ENCODE measurements at places on chromosomes 11 and 22.

- DNase-seq = no peak
These were observed 69.4 kb downstream of the BUD13 start for GRCh38 chr11:116703421-116703820.

DNA sequence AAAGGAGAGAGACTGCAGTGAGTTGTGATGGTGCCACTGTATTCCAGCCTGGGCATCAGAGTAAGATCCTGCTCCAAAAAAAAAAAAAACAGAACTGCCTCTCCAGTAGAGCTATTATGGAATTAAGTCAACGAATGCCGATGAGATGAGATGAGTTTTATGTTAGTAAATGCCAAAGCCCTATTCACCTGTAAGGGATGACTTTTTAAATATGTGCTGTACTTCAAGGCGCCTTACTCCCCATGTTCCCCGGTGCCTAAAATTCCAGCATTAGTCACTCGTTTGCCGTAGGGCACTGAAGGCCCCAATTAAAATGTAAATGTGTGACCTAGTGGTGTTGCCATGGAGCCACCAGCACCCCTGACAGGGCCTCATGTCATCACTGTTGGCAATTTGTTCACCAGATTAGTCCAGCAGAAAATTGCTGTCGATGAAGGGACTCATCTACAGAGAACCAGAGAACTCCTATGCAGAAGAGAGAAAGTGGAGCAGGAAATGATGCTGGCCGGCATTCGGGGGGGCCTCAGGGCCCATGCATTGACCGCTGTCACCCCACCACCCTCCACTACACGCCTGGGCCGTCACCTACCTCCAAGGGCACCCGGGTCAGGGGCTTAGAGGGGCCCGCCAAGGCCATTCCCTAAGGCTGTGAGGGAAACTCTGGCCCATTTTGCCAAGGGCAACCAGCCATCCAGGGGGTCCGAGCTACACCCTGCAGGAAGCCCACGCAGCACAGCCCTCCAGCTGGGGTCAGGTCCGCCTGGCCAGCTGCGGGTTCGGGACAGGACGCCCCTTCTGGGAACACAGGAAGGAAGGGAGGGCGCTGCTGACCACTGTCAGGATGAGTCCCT lies 17.8 kb downstream of the LIF start:
- no peak for DNase-seq

- no peak for DNase-seq
These were observed 6.0 kb upstream of the DRD2 start for GRCh38 chr11:113481226-113481625.

GRCh38 chr22:22408731-22409696 lies 99.5 kb downstream of the ZNF280B start:
- DNase-seq = no peak

DNA sequence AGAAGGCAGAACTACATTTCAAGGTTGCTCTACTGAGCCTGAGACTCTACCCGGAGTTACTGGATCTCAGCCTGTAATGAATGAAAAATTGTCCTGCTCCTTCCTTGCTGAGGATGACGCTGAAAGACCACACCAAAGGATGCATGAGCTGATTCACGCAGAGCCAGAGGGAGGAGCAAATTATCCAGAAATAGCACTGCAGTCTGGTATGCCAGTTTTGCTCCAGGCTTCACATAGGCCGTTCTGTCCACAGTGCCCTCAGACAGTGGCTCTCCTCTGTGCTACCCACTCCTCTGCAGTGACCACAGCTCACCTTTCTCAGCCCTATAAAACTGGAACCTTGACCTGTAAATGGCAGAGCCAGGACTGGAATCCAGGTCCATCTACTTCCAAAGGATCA lies 79.3 kb upstream of the GALNT18 start:
- DNase-seq = no peak

DNA sequence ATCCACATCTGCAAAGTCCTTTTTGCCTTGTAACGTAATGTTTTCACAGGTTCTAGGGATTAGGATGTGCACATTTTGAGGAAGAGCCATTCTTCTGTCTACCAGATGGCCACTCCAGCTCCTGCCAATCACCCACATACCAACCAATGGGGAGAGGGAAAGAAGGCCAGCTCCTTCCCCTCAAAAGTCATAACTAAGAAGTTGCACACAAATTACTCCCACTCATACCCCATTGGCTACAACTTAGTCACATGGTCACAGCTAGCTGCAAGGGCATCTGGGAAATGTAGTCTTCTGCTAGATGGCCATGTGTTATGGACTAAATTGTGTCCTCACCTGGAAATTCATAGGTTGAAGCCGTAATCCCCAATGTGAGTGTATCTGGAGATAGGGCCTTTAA lies 15.4 kb upstream of the MYOD1 start:
- no peak for DNase-seq

DNA sequence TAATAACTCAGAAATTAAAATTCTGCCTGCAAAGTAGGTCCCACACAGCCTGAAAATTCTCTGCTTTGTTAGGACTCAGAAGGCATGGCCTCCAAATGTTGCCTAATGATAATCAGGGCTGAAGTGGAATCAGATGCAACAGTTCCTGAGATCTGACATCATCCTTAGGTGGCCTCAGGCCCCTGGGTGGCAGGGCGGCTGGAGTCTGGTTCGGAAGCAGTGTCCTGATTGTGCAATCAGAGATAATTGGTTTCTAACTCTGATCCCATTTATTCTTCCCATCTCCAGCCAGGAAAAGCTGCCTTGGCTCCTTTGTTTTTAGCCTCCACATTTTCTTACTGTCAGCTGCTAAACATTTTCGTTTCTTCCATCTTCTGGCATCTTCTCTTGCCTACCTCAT lies 399.3 kb downstream of the OPCML start:
- DNase-seq = no peak

- no peak for DNase-seq
These were observed 33.0 kb downstream of the GNB1L start for GRCh38 chr22:19821523-19822300.

DNA sequence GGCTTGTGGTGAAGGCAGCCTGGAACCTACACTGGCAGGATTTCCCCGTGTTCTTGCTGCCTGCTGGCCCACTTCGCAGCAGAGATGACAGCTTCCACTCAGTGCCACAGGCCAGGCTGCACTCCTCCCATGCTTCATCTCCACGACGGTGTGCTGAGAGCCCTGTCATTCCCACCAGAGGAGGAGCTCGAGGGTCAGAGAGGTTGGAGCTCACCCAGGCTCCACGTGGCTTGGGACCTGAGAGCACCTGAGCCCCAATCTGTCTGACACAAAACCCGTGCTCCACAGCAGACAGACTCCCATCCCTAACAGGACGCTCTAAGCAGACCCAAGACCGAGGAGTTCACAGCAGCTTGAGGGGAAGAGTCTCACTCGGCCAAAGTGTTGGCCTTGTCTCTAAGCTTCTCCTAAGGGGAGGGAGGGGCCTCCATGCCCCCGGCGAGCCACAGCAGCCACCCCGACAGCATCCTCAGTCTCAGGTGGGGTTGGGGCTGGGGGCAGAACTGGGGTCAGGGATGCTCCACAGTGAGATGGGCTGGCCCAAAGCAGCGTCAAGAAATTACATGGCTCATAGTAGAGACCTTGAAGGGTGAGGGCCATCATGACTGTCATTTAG lies 10.7 kb downstream of the LRFN4 start:
- no peak for DNase-seq

DNA sequence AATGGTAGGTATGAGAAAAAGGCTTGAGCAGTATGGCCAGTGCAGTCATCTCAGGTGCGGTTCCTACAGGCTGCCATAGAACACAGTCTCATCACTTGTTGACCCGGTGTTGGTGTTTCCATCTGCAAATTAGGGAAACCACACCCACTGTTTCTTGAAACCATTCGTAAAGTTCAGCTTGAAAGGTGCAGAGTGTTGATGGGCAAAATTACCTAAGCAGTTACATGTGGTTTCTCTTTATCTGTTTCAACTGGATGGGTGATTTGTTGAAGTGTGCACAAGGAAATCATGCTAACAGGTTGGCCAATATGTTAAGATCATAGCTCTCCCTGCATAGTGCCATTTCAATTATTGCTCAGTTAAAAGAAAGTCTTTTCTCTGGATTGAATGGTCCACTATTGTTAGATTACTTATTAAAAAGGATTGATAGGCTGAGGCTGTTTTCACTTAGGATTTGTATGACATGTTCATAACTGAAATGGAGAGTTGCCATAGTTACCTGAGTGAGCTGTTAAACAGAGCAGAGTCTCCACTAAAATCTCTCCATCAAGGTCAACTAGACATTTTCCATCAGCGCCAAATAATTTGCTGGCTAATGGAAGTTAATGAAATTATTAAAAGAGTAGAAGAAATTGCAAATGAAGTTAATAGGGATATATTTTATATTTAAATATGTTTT lies 203.1 kb upstream of the MTMR2 start:
- no peak for DNase-seq

GRCh38 chr11:776561-777287 lies 563 bp downstream of the GATD1 start:
- no peak for DNase-seq

GRCh38 chr22:42282943-42283277 lies 12.5 kb upstream of the TCF20 start:
- DNase-seq = no peak

DNA sequence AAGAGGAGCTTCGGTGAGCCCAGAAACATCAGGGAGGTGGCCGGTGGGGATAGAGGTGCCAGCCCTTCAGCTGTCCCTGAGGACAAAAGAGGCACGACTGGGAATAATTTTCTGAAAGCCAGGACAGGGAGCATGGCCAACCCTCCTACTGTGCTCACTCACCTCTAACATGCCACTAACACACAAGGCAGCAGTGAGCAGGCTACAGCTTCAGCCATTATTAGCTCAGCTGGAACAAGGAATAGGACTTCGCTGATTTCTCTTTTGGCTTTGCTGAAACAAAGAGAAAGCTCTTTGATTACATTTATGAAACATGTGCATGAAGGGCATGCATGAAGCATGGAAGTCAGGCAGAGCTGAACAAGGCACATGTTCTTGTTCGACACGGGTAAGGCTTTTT lies 12.1 kb upstream of the OR10A5 start:
- no peak for DNase-seq

- no peak for DNase-seq
These were observed 34.9 kb downstream of the SCUBE1 start for GRCh38 chr22:43308060-43308830.

DNA sequence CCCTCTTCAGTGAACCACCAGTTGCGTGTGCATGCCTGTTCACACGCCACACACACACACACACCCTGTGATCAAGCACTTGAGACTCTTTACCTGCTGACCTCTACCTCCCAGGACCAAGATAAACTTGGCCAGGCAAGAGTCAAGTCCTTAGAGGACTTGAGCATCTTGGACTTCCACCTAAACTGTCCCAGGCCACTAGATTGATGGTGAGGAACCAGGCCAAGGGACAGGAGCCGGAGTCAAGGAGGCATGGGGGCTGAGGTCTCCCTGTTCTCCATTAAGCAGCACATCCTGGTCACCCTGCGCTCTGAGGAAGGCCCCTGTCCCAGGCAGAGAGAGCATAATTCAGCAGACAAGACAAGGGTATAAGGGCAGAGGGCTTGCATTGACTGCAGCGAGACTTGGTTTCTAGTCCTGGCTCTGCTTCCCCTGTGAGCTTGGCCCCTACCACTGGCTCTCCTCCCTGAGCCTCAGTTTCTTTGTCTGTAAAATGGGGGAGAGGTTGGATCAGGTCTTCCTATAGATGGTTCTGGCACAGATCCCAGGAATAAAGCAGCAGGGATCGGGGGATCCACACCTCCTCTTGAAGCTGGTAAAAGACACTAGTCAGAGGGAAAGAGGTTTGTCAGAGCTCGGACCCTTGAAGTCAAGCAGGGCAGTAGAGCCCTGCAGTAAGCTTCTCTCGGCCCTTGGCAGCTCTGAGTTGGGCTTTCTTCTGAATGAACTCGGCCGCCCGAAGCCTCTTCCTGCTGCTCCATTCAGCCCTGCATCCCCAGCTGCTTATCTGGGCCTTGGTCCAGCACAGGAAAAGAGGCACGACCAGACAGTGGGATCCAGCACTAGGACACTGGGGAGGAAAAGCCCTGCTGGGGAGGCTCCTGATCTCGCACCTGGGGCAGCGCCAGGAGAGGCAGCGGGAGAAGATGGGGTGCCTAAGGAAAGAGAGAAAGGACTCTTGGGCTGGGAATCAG lies 2.0 kb downstream of the CREB3L1 start:
- no peak for DNase-seq

DNA sequence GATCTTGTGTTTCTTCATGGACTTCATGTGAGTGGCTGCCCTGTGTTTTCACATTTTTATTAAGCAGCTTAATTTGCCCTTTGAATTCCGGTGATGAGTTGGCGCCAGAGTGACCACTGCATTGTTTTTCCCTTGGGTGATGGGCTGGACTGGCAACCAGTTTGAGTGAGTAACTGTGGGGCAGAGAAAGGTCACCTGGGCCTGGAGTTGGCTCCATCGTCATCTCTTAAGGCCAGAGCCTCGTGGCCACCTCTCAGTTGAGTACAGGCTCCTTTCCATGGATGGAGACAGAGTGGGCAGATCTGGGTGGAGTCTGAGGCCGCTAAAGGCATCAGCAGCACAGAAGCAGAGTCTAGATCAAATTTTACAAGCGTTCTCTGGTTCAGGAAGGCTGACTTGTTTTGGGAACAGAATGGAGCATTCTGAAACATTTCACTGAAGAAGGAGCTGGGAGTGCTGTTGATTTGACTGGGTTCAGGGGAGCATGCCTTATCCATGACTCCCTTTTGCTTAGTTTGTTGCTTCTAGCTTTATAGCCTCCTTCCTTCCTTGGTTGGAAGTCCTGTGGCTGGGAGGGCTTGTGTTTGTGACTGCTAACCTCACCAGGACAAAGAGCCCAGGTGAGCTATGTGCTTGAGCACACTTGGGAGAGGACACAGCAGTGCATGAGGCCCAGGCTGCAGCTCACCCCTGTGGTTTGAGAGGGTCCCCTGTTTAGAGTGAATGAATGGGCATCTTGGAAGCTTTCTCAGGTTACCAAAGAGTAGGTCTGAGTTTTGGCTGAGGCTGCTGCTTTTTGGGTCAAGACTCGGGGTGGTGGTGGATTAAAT lies 7.8 kb downstream of the BCR start:
- DNase-seq = no peak

GRCh38 chr11:134762248-134763029 lies 350.4 kb upstream of the B3GAT1 start:
- DNase-seq = no peak

GRCh38 chr11:133930767-133931448 lies 25.9 kb downstream of the IGSF9B start:
- DNase-seq = no peak

GRCh38 chr11:75246006-75246670 lies 5.6 kb downstream of the TPBGL start:
- DNase-seq = no peak

- DNase-seq = no peak
These were observed 131.0 kb downstream of the SLC1A2 start for GRCh38 chr11:35288309-35288708.

GRCh38 chr11:57403802-57404147 lies 13.3 kb upstream of the PRG2 start:
- DNase-seq = no peak

DNA sequence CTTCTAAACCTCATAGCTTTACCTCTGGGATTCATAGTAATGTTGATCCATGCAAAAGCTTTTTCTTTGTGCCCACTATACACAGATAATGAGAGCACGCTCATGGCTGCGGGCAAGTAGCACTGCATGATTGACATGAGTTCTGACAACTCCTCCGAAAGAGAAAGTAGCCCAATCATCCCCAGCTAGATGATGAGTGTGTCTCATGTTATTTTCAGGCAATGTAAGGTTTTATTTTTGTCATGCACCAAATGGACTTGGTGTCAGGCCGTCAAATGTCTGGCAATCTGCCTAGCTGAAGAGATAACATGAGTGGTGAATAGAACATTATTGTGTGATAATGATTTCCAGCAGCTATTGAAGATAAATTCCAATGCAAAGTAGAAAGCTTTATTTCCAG lies 662.6 kb downstream of the NTM start:
- no peak for DNase-seq
